ENCODE measurements at places on chromosomes 3 and 15.

- peak; percentile 25 for DNase-seq
Observed at GRCh38 chr3:75332794-75333193, 331.3 kb upstream of the FRG2C start.

DNA sequence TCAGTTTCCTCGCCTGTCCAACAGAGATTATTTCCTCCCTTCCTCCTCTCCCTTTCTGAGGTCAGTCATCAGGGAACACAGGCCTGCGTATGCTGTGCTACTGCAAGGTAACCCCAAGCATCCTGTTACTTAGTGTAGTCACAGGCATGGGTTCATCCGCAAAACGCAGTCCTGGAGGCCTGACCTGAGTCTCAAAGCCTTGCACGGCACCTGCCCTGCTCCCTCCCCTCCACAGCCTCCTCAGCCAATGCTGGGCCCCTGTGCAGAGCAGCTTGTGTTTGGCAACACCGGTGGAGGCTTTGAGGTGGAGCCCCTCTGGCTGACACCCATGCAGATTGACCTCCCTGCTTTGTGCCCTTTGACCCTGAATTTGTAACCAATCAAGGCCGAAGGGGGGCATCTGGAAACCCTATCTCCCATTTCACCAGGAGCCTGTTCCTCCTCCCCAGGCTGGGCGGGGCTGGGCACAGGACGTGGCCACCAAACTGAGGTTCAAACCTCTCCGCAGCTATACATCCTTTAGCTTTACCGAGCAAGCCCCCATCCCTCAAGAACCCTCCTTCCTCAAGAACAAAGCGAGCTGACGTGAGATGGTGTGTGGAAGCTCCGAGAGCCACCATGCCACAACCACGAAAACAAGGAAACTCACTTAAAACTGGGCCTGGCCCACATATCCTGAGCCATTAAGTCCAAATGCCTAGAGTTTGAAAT is 21.5 kb downstream of the TKT start:
- no peak for DNase-seq

- DNase-seq = peak; percentile 91
Observed at GRCh38 chr3:149717391-149718056, 34.8 kb downstream of the COMMD2 start.

- DNase-seq = no peak
Observed at GRCh38 chr3:1135194-1135593, 42.4 kb downstream of the CNTN6 start.

- DNase-seq = no peak
Observed at GRCh38 chr3:177602601-177603147, 405.4 kb upstream of the TBL1XR1 start.

DNA sequence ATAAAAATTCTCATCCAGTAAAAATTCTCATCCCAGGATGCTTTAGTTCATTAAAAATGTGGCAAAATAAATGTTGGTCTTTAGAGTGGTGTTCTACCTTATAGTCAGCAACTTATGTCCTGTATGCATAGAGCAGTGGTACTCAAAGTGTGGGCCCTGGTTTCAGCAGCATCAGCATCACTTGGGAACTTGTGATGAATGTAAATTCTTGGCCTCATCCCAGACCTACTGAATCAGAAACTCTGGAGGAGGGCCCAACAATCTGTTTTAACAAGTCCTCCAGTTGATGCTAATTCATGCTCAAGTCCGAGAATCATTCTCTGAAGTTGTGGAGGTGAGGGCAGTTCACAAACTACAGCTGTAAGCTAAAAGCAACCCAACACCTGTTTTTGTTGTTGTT is 307.3 kb upstream of the SATB1 start:
- DNase-seq = no peak

DNA sequence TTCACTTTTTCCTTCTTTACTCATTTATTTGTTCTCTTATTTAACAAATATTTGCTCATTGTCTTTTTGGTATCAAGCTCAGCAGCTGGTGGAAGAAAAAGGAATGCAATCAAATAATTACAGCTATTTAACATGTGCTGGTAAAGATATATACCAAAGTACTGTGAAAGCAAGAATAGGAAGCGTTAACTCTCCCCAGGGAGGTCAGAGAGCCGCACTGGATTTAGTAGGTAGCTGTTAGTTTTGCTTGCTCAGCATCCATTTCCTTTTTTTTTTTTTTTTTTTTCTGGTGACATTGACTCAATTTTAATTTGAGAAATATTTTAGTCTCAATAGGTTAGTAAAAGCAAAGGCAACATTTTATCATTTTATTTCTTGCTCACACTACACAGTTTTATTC is 308.5 kb upstream of the MDFIC2 start:
- DNase-seq = no peak

DNA sequence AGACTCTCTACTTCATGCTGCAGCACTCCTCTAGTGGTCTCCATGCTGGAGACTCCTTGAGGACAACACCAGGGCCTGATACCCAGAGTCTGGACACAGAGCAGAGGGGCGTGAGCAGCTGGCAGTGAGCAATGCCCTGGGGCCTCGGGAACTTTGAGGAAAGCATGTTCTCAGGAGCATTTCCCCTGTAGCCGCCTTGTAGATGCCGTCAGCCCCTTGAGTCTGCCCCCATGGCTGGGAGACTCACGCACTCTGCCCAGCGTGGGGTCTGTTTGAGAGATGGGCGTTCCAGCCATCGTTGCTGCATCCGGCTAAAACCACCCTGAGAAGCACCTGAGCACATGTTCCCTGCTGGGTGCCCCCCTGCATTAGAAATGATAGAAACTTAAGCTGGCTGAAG is 56.8 kb downstream of the PLXNA1 start:
- DNase-seq = no peak

GRCh38 chr3:119600732-119601131 is 3.0 kb downstream of the PLA1A start:
- DNase-seq = no peak

GRCh38 chr3:18743761-18744160 is 318.6 kb upstream of the SATB1 start:
- no peak for DNase-seq

Measured in adipocyte (in vitro differentiated cells).